ENCODE measurements at places on chromosomes 2 and 18.

GRCh38 chr2:39455826-39456225 lies 18.7 kb upstream of the MAP4K3 start:
- DNase-seq, result no peak

GRCh38 chr2:15031745-15032240 lies 399.3 kb downstream of the LRATD1 start:
- no peak for DNase-seq

DNA sequence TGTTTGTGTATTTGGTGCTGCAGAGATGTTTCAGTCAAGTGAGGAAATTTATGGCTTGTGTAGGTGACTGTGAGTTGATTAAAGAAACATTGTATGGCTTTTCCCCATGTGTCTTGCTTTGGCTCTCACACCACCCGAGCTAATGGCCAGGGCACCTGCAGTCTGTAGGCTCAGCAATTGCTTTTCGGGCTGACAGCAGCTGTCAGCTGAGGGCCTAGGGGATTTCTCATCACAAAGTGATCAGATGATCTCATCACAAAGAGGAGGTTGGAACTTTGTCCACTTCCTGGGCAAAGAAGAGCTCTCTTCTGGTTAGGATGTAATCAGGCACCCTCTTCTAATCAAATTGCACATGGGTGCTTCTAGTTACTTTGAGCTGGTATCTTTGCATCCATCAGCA lies 632.2 kb downstream of the SLC4A3 start:
- no peak for DNase-seq

GRCh38 chr18:55858661-55859515 lies 270.9 kb upstream of the TCF4 start:
- DNase-seq, result no peak

DNA sequence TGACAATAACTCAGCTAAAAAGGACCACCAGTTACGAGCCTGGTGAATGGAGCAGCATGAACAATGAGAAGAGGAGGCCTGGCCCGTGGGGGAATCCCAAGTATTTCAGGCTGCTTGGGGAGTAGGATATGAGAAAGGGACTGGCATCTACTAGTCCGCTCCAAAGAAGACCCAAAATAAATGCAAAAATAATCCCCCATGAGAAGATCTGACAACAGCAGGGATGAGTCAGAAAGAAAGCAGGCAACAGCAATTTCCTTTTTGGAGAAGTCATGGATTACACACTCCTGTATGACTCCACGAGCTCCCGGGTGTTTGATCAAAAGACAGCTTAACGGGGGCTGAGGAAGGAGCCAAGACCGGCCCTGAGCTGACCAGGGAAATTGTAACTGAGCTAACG lies 111.4 kb downstream of the SOX11 start:
- no peak for DNase-seq

- DNase-seq, result peak; percentile 24
These were observed 232.8 kb downstream of the DYM start for GRCh38 chr18:49227441-49228165.

- peak; percentile 53 for DNase-seq
These were observed 128.0 kb downstream of the ARL4C start for GRCh38 chr2:234368861-234369261.

DNA sequence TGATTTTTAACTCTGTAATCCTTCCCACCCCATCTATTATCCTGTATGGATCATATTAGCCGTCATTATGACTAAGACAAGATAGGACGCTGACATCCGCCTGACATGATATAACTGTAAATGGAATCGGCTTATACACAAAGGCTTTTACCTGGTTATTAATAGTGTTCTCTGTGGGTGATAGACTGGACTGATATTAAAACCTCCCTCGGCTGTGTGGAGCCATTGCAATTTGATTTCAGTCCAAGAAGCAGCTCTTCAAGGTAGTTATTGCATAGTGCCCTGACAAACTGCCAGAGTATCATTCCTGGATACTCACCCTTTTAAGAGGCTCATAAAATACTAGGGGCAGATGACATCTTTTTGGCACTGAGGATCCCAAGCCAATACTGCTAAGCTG lies 226.1 kb upstream of the HNRNPA3 start:
- no peak for DNase-seq

- no peak for DNase-seq
These were observed 127.3 kb downstream of the TTN start for GRCh38 chr2:178679891-178680290.

GRCh38 chr2:162188451-162188850 lies 36.4 kb upstream of the GCG start:
- DNase-seq, result no peak

DNA sequence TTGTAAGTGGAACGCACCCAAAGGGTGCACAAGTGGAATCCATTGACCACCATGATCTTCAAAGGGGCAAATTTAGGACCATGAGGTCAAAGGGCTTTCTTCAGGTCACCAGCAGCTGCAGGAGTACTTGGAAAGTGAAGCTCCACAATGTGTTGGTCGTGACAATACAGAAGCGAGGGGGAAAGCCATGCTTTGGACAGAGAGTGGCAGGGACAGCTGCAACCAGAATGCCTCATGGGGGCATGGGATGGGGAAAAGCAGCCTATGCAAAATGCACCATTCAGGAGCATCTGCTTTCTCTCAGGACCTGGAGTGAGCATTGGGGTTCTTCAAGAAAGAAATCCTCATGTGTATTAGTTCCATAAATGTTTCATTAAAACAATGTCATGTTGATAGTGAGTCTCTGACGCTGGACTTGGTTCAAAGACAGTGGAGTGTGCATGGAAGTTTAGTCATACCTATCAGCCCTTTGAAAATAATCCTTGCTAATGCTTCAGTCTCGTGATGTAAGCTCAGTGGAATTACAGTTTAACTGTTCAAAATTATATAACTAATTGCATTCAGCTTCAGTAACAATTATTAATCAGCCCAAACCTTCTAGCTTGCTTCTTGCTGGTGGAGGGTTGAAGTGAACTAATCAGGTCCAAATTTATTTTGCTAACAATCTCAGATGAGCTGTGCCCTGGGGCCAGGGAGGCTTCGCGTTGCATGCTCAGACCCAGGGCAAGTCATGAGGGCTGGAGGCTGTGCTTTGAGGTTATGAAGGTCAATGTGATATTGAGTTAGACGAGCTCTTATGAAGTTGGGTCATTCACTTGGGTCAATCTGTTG lies 41.6 kb downstream of the ACKR3 start:
- DNase-seq, result no peak

- DNase-seq, result no peak
These were observed 442 bp downstream of the SERPINB5 start for GRCh38 chr18:63477200-63477599.

DNA sequence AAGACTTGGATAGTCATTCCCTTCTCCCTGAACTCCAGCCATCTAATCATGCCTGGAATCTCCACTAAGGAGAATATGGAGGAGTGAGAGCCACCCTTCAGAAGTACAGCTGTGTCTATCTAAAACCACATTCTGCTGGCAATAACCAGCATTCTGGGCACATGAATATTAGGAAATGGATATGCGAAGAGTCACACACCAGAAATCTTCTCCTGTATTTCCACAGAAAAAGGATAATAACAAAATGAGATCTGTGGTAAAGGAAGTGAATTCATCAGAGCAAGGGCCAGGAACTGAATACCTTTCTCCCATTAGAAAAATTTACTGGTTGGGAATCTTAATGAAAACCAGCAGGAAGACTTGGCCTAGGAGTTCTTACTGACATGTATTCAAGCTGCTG lies 218.8 kb downstream of the SCG2 start:
- DNase-seq, result no peak

DNA sequence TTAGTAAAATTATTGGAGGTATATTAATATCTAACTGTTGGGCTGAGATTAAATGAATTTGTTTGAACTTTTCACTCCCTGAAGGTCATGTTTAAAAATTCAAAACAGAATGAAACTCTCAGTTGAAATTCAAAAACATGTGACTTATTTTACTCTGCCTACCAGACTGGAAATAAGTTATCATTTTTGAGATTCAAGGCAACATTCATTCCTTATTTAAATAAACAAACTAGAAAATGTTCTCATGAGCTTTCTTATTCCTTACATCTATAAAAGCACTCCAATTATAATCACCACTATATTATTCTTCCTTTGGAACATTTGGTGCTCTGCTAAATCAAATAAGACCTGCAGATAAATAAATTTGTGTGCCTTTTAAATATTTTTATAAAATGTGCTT lies 217.8 kb downstream of the CDH2 start:
- no peak for DNase-seq

DNA sequence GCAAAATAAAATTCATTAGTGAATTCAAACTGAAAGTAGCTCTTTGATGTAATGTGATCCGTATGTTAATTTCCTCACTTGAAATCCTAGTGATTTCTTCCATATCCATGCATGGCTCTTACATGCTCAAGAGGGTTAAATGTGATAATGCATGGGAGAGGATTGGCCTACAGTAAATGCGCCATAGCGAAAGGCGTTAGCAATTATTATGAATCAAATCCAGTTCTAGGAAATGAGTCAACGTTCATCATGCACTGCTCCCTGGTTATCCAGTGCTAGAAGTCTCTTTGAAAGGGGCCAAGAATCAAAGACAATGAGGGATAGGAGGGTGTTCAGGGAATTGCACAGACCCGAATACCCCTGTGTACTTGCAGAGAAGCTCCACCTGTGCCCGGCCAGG lies 101.4 kb upstream of the RASGRP3 start:
- no peak for DNase-seq

- no peak for DNase-seq
These were observed 62.9 kb downstream of the ZNF521 start for GRCh38 chr18:25289001-25289631.

- DNase-seq, result no peak
These were observed 51.7 kb downstream of the MCFD2 start for GRCh38 chr2:46863882-46864281.

GRCh38 chr2:74768401-74768914 lies 65.5 kb upstream of the HK2 start:
- no peak for DNase-seq

GRCh38 chr2:205967391-205968075 lies 118.4 kb downstream of the INO80D start:
- DNase-seq, result no peak

GRCh38 chr18:69947361-69948133 lies at the start of gene CD226:
Gene CD226, minus strand, starts transcription at chr18:69947873. Its CDS starts 467 bp downstream, at chr18:69947406.
- DNase-seq, result peak; percentile 38

- DNase-seq, result no peak
These were observed 15.5 kb upstream of the DAPL1 start for GRCh38 chr2:158779621-158780020.

DNA sequence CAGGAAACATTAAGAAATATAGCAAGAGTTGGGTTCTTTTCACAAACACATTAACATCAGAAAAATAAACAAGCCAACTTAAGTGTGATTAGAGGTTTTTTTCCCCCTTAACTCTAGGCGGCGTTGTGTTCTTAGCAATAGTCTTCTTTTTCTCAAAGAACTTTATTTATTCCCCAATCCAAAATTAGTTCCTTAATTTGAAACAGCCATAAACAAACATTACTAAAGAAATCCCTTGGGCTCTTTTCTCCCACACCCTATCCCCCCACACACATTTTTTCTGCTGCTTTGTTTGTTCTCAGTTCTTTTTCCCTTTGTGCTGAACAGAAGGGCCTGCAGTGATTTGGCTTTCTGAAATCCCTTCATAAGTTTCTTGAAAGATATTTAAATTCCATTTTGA lies 13.2 kb upstream of the MYO1B start:
- DNase-seq, result no peak

- no peak for DNase-seq
These were observed 1.9 kb upstream of the HOXD11 start for GRCh38 chr2:176105078-176105729.

- DNase-seq, result no peak
These were observed 7.9 kb downstream of the PKP4 start for GRCh38 chr2:158464426-158465281.

DNA sequence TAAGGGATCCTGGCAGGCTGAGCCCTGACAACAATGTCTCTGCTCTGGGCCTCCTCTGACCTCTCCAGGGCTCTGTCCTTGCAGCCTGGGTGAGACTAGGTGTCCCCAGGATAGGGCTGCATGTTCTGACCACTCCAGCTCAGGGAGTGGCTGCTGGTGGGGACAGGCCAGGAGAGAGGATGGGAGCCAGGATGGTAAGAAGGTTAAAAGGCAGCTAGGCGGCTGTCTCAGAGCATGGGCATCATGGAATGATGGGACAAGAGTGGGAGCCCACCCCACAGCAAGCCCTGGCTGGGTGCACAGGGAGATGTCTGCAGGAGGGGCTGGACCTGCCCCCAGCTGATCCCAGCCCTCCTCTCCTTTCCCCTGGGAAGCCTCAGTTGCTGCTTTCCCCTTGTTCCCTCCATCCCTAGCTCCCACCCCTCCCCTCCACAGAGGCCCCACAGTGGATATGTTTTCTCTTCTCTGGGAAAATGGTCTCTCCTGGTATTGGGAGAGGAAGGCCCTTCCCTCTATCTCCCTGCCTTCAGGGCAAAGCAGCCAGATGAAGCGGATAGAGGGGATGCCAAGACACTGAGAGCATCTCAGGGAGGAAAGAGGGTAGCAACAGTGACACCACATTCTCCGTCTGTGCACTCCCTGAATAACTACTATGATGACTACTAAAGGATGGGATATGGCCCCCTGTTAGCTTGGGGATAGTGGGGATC lies 334.3 kb downstream of the DYSF start:
- no peak for DNase-seq

DNA sequence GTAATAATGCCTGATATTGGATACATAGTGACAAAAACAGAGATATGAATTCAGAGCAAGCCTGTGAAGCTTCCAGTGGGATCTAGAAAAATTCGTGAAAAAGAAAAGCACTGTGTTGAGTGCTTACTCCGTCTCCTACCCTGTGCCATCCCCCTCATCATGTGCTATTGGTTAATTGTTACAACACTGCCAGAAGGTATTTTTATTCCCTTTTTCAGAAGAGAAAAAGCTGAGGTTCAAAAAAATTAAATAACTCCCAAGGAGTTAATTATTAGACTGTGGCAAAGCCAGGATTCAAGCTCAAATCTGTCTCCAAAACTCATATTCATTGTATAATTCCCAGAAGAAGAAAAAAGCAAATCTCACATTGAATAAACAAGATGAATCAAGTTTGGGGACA lies 735.5 kb upstream of the ACVR2A start:
- no peak for DNase-seq

DNA sequence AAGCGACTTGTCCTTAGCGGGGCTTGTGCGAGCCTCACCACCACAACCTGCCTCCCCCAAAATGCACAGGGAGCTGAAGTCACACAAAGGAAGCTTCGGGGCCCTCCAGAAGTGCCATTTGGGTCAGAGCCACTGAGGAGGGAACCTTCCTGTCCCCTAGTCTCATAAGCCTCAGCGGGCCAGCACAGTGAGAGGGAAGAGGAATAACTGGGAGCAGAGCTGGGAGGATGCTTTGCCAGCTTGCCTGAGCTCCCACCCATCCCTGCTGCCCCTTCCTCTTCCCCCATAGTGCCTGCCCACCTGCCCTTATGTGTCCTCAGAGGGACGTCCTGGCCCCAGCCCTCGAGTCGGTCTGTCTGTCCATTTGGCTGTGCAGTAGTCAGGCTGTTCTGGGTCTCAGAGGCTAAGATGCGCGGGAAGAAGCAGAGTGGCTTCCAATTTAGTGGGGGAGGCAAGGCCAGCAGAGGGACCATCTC lies 51.8 kb upstream of the GPR17 start:
- peak; percentile 3 for DNase-seq

All from stimulated activated CD4-positive, alpha-beta T cell treated with anti-CD3 and anti-CD28 coated beads, Interleukin-2, amount 100 ng/mL, for 24 hours (primary cell).